SW 1271 (cell line): ENCODE measurements at places on chromosomes 11 and 22.

DNA sequence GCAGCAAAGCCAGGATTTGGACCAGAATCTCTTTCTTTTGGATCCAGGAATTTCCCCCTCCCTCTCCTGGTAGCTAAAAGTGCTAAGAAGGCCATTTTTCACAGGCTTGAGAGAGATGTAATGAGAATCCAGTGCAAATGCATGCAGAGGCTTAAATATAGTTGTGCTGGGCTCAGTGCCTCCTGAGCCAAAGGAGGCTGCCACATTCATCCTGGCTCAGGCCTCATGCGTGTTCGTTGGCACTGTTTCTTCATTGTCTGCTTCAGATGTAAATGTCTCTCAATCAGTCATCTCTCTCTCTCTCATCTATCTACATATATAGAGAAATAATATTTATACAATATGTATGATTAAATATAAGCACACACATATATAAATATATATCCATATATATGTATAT is 83.6 kb downstream of the INSC start:
- no peak for DNase-seq

- DNase-seq = no peak
These were observed 87.2 kb downstream of the KCNC1 start for GRCh38 chr11:17821648-17822400.

GRCh38 chr11:104588970-104589369 is 309.3 kb downstream of the CASP12 start:
- DNase-seq = no peak

- DNase-seq = no peak
These were observed 46.1 kb upstream of the HSPA8 start for GRCh38 chr11:123107945-123108495.

- DNase-seq = no peak
These were observed 62.7 kb downstream of the SPECC1L start for GRCh38 chr22:24333301-24333700.

DNA sequence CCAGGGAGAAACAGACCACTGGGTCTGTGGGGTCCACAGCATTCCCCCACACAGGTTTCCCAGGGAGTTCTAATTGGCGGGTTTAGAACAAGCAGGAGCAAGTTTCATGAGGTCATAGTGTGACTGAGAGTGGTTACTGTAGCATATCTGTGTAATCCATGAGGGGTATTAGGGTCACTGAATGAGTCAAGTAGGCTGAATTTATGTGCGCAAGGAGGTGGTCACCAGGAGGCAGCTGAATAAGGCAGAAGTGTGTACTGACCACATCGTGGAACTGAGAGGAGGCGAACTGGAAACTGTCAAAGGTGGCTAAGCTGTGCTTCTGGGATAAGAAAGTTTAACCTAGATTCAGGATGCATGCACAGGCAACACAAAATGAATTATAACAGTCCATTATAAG is 876.0 kb downstream of the METTL15 start:
- DNase-seq = no peak

- no peak for DNase-seq
These were observed 32.2 kb upstream of the TRIM29 start for GRCh38 chr11:120169981-120170698.

DNA sequence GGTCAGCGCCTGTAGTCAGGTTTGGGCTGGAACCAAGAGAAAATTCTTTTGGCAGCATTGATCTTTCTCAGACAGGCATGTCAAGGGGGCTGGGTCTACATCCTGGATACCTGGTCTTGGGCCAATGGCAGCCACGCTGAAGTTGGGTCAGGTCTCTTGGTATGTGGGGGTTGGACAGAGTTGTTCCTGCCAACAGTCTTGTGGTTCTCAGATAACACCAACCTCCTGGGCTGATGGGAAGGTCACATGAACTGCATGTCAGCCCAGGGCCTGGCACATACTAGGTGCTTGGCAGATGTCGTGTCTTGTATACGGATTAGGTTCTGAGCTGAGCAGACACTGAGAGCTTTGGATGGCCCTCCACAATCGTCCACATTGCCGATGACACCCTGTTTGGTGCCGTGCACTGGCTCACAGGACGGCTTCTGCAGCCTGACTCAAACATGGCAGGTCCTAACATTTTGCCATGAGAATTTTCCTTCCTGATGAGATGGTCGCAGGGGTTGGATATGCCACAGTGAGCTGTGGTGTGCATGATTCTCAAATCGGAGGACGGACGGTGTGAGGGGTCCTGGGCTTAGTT is 42.0 kb downstream of the FBLN1 start:
- DNase-seq = no peak

DNA sequence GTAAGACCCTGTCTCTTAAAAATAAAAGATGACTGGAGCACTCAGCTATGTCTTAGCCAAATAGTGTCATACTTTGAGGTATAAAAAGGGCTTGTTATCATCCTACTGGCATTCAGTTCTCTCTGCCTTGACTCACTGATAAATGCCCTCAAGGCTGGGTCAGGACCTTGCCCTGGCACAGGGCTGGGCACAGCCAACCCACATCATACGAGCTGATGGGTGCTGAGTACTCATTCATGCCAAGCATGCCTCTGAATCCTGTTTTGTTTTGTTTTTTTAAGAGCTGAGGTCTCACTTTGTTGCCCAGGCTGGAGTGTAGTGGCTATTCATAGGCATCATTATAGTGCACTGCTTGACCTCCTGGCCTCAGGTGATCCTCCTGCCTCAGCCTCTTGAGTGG is 1.9 kb downstream of the SMTNL1 start:
- no peak for DNase-seq

GRCh38 chr11:30758518-30758917 is 172.4 kb upstream of the MPPED2 start:
- DNase-seq = no peak

- no peak for DNase-seq
These were observed 120.8 kb upstream of the SLC5A12 start for GRCh38 chr11:26842478-26843282.

GRCh38 chr11:60064111-60064510 is 7.6 kb downstream of the MS4A3 start:
- no peak for DNase-seq

DNA sequence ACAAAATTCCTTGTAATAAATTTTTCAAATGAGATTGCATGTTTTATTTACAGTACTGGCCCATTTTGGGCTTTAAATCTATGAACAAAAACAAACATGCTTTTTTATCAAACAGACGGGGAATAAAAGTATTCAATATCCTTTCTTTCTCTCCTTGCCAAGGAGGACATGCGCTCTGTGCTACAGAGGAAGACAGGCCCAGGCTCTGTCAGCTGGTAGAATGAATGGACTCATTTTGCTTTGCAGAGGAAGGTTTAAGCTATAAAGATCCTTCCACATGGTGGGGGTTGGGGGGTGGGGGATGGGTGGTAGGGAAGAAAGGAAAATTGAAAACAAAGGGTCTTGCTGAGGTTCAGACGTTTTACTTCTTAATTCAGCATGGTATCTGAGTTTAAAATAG is 575.6 kb downstream of the INSC start:
- no peak for DNase-seq

DNA sequence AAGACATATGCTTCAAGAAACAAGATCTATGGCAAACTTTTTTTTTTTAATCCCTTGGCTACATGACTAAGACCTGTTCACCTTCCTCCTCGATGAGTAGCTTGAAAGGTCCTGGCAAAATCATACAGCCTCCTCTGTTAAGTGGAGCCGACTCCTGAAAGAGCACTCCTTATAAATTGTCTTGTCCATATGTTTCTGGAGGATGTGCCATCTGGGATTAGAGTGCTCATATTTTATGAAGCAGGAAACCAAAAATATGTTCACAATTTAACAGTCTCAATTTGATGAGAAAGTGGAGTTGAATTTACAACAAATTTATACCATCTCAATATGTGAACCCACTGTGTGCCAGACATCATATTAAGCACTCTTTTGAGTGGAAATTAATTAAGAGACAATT is 912.1 kb upstream of the FAT3 start:
- no peak for DNase-seq

DNA sequence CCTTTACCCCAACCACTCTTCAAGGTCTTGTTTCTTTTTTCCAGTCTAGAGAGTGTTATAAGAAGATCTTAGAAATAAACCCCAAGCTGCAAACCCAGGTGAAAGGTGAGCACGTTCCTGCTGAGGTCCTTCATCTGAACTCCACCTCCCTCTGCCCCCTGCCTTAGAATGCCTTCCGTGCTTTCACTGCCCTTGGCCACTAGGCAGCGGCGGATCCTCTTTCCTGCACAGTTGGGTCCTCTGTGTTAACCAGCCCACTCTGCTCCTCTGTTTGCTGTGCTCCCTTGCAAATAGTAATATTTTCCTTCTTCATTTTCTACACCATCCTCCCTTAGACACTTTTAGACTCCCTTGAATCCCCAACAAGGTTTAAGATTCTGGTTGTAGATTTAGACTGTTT is 24.3 kb downstream of the TTC12 start:
- DNase-seq = no peak

DNA sequence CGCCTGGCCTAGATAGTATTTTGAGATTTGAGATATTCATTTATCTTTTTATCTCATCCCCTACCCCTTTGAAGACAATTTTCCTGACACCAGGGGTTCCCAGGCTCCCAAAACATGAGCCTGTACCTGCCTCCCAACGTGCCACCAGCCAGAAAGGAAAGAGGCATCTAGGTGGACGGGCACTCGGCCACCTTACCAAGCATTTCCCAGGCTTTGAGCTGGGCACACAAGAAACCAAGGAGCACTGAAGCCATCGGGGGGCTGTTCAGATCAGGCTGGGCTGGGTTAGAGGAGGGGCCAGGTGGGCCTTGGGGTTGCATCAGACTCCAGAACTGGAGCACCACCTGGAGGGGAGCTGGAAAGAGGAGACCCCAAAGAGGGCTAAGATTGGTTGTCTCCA is 28.5 kb upstream of the BAIAP2L2 start:
- no peak for DNase-seq

DNA sequence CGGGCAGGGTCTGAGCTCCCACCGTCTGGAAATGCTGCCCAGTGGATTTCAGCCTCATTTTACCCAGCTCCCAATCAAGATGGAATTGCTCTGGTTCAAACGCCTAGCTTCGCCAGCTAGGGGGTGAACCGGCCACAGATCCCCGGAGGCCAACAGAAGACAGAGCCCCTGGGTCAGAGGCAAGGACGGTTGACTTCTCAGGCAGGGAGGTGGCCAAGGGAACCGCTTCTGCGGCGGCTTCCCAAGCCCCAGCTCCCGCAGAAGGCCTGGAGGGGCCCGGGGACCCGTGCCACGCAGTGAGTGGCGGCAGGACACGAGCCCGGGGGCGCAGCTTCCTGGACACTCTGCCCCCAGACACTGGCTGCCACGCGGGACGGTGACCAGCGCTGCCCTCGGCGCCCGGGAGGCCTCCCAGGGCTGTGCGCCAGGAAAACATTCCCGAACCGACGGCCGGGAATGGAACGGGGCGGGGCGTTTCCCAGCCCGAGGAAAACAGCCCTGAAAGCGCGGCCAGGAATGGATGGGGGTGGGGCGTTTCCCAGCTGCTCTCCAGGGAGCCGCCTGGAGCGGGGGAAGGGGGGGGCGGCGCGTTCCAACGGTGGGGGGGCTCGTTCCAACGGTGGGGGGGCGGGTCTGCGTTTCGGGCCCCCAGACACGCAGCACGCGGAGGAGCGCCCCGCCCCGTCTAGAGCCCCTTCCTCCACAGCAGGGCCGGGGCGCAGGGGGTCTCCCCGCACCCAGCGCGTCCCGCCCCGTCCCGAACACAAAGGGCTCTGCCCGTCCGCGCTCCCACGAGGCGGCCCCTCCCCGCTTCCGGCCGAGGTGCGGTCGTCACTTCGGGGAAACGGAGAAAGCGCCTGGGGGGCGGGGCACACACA is 13.5 kb upstream of the B4GALNT4 start:
- DNase-seq = peak; percentile 37

GRCh38 chr22:25407226-25407858 is 157.1 kb upstream of the GRK3 start:
- no peak for DNase-seq

- no peak for DNase-seq
These were observed 576.7 kb upstream of the LRRC4C start for GRCh38 chr11:42036201-42036600.

DNA sequence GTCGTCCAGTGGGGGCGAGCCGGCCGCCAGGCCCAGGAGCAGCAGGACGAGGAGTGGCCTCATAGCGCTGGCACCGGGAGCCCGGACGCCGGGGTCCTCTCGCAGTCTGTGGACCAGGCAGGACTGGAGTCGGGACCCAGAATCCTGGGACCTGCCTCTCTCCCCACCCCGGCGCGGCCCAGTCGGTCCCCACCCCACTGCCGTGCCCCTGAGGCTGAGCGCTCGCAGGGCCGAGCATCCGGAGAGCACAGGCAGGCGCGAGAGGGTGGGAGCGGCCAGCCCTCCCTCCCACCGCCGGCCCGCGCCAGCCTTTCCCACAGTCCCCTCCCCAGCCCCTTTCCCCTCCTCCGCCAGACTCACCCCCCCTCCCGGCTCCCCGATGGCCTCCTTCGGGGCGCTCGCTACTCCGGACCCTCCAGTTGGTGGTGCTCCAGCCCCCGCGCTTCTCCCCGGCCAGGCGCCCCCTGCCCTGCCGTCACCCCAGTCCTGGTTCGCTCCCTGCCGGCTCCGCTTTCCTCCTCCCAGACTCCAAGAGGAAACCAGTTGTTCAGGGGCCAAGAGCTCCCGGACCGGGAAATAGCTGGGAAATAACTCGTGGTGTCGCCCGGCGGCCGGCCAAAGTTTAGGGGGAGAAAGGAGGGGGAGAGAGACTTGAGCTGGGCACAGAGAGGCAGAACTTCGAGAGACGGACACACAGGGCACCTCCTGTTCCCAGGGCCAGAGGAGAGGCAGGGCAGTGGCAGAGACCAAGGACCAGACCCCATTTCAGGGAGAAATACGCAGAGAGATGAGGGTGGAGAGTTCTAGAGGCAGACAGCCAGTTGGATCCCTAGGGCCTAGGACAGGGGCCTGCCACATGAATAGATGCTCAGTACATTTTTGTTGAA is at the start of gene C1QTNF5:
C1QTNF5 (minus strand) TSS at position 549 of the 887 bp plus-strand sequence; CDS start at position 63, 486 bp downstream.
- no peak for DNase-seq

GRCh38 chr22:29167032-29167911 is 38.4 kb upstream of the EMID1 start:
- no peak for DNase-seq

GRCh38 chr11:27886857-27887256 is 186.6 kb upstream of the BDNF start:
- DNase-seq = no peak

DNA sequence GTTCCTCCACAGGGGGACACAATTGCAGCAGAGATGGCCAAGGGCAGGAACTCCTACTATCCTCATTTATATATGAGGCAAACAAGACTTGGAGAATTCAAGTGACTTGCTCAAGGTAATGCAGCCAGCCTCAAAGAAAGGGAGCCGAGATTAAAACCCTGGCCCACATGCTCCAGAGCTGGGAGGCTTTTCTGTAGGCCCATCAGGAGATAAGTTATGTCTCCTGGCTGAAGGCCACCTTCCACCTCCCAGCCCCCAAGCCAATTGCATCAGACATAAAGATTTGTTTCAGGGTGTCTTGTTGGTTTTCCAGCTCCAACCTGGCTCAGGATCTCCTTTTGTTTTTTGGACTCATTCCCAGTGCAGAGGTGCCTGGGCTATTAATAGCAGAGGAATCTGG is 59.5 kb downstream of the SMIM38 start:
- DNase-seq = no peak
